ENCODE measurements at places on chromosomes 1 and 21.

- DNase-seq, result no peak
Measured at GRCh38 chr21:43908167-43908566, 43.1 kb downstream of the AGPAT3 start.

DNA sequence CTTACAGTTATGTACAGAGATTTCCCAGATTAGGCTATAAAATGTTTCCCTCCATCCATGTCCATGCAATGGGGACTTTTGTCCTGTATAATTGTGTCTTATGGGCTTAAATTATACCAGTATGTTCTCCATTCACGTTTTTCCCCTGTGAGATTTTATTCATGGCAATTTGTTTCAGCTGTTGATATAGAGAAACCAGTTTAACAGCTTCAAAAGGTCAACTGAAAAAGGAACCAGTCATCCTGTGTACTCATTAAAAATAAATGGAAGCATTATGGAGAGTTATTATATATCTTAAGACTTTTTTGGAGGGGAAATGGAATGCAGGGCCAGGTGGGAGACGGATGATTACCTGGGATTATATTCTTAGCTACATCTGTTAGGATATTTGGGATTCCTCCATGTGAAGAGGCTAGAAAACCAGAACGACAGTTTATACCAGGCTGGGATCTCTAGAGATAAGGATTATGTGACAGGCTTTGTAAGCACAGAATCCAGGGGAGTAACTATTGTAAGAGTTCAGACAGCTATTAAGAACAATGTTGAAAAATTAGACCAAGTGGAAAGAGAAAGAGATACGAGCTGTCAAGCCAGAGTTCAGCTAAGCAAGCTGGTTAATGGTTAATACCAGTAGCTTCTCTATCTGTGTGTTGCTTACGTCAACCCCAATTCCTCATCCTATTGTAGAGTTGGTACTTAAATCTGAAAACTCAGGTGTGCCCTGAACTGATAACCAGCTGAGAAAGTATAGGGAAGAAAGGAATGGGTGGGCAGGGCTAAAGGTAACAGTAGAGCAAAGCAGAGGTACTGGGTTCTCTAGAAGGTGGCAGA, 12.4 kb upstream of the ZNF697 start:
- DNase-seq, result no peak

DNA sequence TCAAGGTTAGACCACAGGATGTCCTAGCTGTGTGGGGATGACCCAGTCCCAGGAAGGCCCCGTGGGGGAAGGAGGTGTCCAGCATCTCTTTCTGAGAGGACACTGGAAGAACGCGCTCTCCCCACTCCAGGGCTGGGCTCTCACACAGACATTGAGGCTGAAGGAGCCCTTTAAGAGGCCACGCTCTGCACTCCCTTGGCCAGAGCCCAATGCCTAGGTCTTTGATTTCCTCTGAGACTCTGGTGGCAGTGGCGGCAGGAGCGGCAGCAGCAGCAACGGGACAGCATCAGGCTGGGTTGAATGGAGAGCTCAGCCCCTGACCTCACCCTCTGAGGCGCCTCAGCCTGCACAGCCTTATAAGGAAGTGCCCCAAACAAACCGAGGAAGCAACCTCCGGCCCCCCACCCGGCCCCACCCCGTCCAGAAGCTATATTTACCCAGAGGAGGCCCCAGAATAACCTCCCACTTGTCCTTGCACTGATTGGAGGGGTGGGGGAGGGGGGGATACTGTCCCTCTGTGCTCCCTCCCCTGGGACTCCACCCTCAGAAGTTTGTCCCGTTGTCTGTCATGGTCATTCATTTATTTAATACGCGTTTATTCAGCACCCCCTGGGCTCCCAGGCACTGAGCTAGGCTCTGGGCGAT, 12.3 kb downstream of the NES start:
- no peak for DNase-seq

- DNase-seq, result no peak
Measured at GRCh38 chr1:12078575-12078937, 15.5 kb downstream of the TNFRSF8 start.

- DNase-seq, result no peak
Measured at GRCh38 chr1:192386051-192386650, 69.4 kb downstream of the RGS21 start.

DNA sequence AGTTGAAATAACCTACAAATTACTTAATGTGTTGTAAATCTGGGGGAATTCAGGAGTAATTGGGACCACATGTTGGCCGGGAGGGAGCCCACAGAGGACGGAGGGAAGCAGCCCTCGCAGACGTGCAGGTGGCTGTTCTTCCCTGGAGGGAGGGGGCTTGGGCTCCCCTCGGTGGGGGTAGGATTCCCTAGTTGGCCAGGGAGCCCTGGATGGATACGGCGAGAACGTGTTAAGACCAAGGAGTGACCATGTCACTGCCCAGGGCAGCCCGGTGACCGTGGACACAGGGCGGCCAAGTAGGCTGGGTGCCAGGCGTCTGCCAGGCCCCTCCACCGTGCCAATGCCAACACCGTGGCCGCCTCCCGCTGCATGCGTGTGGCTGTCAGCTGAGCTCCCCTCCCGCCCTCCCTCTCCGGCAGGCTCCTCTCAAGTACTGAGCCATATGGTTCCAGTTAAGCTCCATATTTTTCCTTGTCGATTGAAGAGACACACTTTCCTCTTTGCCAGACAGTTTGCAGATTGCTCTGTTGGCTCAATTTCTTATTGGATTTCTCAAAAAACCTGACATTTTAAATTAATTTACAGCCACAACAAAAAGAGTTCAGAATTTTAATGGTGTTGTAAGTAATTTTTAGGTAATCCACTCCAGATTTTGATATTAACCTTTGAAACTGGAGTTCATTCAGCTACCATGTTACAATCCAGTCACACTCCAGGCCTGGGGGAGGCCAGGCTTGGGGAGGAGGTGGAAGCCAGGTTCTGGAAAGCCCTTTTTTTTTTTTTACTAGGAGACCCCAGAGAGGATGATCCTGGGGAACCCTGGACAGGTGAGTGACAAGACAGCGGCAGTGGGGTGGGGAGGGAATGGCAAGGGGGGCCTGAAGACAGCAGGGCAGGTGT, 71.2 kb downstream of the CASZ1 start:
- DNase-seq, result no peak

DNA sequence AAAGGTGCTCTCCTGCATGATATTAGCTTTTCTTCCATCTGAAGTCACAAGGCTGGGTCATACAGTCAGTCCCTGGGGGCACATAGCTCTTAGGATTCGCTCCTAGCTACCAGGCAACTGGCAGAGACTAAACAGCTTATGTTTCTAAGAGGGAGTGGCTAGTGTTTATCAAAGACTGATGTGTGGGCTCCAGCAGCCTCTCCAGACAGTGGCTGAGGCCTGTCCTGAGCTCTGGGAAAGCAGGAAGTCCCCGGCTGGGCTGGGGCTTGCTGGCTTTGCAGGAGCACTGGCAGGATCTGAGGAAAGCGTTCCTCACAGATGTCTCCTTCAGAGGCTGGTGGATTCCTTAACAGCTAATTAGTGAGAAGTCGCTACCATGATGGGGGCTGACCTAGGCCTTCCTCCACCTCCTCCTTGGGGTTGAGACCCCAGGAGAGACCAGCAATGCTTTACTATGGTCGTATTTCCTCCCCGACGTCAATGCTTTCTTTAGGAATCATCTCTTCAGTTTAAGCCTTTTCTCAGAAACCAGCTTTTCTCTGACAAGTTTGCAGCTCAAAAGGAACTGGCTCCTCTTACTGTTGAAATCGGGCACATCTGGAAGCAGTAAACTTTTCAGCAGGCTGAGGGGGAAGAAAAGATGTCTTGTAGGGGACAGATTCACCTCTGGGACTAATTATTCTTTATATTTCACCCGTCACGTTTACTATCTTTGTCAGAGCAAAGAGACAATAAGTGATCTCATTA, 33.5 kb upstream of the HHAT start:
- DNase-seq, result no peak

GRCh38 chr1:167493372-167493771, 25.0 kb downstream of the CD247 start:
- DNase-seq, result no peak

Data from activated CD4-positive, alpha-beta memory T cell treated with anti-CD3 and anti-CD28 coated beads for 36 hours (primary cell).